Immature natural killer cell (primary cell): ENCODE measurements at places on chromosomes 6 and 20. TPM values are rescaled to one million over a fixed set of nuclear protein-coding genes. Genes with fewer than 3 reads are reported as not detected.

DNA sequence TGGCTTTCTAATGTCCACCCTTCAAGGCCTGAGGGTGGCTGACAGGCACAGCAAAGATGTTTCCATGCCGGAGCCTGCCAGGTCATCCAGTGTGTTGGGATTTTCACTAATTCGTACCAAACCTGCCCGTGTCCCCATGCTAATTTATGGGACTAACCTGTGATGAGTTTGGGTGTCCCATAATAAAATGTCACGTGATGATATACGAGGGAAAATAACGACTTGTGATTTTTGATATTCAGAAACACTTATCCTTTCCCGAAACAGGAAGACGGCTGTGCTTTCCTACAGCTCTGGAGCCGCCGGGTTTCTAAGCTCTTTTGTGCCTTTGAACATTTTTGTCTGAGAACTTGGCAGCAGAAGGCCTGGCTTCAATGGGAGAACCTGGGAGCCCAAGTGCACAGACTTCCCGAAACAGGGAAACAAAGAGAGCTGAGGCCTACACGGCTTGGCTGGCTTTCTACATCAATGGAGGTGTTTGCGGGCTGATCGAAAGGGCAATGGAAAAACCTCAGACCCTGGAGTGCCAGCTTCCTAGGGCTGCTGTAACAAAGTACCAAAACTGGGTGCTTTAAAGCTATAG lies 171.9 kb upstream of the JARID2 start:
- no peak for DNase-seq

DNA sequence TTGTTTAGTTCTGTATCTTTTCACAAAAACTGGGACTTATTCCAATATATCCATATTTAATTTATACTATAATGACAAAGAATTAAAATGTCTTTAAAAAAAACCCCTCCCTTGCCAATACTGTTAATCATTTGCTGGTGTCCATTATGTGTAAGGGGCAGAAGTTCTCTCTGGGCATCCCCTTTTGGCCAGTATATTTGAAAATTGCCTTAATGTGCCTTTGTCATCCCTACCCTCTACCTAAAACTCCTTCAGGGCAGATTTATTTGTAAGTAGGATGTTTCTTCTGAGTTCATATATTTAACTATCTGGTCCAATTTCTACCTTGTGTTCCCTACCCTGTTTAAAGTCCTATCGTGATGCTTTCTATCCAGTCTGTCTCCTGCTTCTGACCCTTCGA lies 62.9 kb downstream of the ARHGAP18 start:
- DNase-seq, result no peak

GRCh38 chr6:13873288-13874190 lies 51.2 kb upstream of the RNF182 start:
- DNase-seq, result peak; percentile 42

GRCh38 chr6:126447367-126447766 lies 107.5 kb downstream of the CENPW start:
- no peak for DNase-seq

DNA sequence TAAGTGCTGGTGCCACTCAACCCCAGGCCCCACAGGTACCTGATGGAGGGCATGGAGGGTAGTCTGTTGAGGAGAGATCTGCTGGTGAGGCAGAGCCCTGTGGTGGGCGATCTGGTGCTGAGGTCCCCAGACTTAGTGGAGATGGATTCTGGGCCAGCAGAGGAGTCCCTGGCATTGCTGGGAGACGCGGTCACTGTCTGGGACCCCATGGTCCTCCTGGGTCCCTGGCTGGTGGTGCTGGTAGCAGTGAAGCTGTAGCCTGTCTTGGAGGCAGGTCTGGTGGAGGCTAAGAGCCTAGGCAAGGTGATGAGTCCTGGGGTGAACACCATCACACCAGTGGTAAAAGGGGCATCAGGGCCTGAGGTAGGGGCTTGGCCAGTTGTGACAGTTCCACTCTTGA lies 6.6 kb downstream of the TREML2 start:
- DNase-seq, result no peak

- DNase-seq, result peak; percentile 62
Measured at GRCh38 chr6:89145956-89146717, at the start of gene PM20D2. Gene PM20D2 (plus strand): TSS chr6:89146055. CDS start chr6:89146145, 90 bp downstream.

DNA sequence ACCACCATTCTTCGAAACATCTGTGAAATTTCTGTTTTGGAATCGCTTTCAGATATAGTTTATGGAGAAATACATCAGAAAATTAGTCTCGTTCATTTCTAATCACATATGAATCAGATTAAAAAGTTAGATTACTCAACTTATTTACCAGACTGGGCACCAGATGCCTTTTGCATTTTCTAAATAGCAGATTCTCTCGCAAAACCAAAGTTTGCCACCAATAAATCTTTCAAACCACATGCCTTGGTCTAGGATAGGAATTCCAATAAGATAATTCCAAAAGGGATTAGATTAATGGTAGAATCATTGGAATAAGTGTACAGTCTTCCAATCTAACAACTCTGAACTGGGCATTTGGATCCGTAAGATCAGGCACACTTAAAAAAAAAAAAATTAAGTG lies 160.4 kb upstream of the TAB2 start:
- no peak for DNase-seq

GRCh38 chr6:135675862-135676261 lies 175.6 kb upstream of the PDE7B start:
- peak; percentile 42 for DNase-seq

DNA sequence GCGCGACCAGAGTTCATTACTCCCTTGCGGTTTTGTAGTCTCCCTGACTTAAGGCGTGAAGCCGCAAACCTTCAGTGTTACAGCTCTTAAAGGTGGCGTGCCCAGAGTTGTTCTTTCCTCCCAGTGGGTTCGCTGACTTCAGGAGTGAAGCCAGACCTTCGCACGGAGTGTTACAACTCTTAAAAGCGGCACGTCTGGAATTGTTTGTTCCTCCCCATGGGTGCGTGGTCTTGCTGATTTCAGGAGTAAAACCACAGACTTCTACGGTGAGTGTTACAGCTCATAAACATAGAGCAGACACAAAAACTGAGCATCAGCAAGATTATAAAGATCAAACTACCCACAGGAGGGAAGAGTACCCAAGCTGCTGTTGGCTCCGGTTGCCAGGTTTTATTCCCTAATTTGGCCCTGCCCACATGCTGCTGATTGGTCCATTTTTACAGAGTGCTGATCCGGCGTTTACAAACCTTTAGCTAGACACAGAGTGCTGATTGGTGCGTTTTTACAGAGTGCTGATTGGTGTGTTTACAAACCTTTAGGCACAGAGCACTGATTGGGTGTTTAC lies 10.4 kb downstream of the TMEM14C start:
- DNase-seq, result peak; percentile 83

GRCh38 chr6:112286010-112286409 lies 31.6 kb upstream of the LAMA4 start:
- DNase-seq, result peak; percentile 86

GRCh38 chr20:63216849-63217471 lies 1.0 kb upstream of the YTHDF1 start:
- DNase-seq, result no peak

- peak; percentile 7 for DNase-seq
Measured at GRCh38 chr20:881051-881782, 34.9 kb downstream of the ANGPT4 start.

- DNase-seq, result no peak
Measured at GRCh38 chr6:19632230-19632629, 204.9 kb upstream of the ID4 start.

DNA sequence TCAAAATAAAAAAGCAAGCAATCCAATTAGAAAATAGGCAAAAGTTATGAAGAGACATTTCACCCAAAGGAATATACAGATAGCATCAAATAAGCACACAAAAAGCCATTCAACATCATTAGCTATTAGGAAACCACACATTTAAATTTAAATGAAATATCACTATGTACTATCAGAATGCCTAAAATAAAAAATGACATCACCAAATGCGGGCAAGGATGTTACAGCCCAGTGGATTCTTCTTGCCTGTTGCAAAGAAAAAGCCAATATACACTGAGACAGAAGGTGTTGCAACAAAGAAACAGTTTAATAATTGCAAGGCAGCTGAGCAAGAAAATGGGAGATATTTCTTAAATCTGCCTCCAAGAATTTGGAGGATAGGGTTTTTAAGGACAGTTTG lies 31.0 kb upstream of the MBOAT1 start:
- DNase-seq, result no peak

- no peak for DNase-seq
Measured at GRCh38 chr6:13715444-13715883, 3.8 kb upstream of the RANBP9 start.

GRCh38 chr20:10332656-10333415 lies 101.2 kb downstream of the MKKS start:
- no peak for DNase-seq

DNA sequence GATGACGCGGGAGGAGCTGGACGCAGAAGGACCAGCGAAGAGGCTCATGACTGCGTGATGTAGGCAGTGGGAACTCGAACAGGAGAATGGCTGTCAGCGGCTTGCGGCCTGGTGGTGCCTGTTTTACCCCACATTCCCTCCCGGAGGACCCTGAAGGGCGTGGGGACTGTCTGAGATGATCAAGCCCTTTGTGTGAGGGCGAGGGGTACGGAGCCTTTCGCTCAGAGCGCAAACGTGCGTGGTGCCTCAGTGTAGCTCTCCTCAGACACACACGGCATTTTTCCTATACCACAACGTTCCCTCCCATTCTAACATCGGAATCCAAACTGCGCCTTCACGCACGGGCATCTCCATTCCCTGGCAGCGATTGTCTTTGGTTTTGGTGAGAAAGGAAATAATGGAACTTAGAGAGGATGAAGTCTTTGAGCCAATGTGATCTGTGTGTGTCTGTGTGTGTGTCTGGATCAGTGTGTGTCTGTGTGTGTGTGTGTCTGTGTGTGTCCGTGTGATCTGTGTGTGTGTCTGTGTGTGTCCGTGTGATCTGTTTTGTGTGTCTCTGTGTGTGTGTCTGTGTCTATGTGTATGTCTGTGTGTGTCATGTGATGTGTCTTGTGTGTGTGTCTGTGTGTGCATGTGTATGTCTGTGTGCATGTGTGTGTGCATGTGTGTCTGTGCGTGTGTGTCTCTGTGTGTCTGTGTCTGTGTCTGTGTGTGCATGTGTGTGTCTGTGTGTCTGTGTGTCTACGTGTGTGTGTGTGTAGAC lies 5.3 kb downstream of the PTK6 start:
- DNase-seq, result no peak

DNA sequence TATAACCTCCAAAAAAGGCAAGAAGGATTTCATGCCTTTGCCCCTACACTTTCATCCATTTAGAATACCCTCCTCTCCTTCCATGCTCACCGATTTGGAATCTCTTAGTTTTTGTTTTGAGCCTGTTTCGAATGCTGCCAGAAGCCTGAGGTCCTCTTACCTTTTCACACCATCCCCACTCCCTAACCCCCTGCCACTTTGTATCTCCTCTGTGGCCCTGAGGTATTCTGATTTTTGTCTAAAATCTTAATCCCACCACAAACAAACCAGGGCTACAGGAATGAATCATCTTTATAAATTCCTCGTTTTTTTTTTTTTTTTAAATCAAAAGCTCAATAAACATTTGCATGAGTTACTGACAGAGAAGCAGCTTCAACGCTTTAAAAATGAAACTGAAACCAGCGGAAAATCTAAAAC lies 1.6 kb upstream of the RPS12 start:
- no peak for DNase-seq

DNA sequence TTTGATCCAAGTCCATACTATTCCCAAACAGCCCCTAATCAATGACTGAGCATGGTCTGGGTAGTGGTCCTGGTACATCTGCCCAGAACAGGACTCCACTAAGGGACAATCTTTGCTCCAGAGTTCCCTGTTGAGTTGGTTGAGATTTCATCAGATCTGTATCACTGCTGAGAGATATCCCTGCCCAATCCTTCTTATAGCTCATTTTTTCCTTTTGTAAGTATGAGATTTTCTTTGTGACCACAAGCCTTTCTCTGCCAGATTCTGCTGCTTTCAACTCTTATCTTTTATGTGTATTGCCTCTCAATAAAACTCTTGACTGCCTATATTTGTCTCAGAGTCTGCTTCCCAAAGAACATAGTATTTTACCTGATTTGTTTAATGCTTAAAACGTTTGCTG lies 46.2 kb upstream of the LAMA2 start:
- no peak for DNase-seq

DNA sequence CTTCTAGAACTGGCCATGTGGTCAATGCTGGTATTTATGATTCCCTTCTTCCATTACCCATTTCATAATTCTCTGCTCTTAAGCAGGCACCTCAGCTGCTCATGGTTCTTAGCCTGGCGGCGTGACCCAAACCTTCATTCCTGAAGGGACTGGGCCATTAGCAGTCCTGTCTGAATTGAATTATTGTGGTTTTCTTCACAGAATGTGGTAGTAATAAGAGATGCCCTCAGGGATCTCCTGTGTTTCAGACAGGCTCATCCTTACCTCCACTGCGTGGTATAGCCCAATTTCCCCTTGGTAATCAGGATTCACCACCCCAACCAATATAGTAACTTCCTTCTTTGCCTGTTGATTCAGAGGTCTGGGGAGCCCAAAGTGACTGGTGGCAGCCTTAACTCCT lies 37.6 kb downstream of the PKIB start:
- no peak for DNase-seq

- DNase-seq, result peak; percentile 8
Measured at GRCh38 chr6:20946022-20946421, 411.8 kb downstream of the CDKAL1 start.

DNA sequence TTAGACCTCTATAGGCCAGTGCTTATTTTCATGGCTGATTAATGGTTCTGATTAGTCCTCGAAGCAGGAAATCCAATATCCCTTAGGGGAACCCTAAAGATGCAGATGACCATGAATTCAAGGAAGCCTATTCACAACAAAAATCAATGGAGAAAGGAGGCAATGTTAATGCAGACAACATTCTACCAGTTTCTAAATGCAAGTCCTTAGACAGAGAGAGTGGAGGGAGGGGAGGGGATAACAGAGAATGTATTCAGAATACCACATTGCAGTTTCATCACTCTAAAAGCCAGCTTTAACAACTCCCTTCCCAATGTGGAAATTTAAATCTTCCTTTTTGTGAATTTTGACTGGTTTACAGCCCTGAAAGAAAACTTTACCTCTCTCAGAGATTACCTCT lies 87.1 kb upstream of the POU3F2 start:
- DNase-seq, result no peak

Gene OLIG3
- polyA plus RNA-seq, result not detected

Gene NOX3
- polyA plus RNA-seq, result not detected

Gene SRSF12
- 0.45 TPM for polyA plus RNA-seq

Gene OPRM1
- not detected for polyA plus RNA-seq

Gene TFAP2D
- polyA plus RNA-seq, result not detected

Gene PSMB9
- 694 TPM for polyA plus RNA-seq

Gene REM1
- not detected for polyA plus RNA-seq
